Stimulated activated CD4-positive, alpha-beta T cell treated with anti-CD3 and anti-CD28 coated beads, Interleukin-2, amount 100 ng/mL, for 24 hours (primary cell): ENCODE measurements at places on chromosomes 3 and 15.

- DNase-seq = no peak
These were observed 247.8 kb downstream of the FAM43A start for GRCh38 chr3:194933465-194933864.

- no peak for DNase-seq
These were observed 78.8 kb downstream of the CMSS1 start for GRCh38 chr3:99896482-99896881.

DNA sequence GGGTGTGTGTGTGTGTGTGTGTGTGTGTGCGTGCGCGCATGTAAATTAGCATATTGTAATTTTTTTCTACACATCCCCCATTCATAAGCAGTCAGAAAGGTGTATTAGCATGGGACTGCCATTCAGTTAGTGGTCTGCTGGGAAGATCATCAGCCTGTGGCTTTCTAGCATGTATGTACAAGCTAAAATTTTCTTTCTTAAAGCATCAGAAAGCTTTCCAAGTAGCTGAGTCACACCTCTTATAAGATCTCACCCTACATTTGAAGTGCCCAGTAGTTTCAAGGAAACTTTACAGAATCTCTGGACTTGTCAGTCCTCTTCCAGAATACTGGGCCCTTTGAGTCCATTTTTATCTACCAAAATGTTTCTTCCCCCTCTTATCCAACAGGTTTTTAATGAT, 411.4 kb upstream of the TPRG1 start:
- DNase-seq = no peak

GRCh38 chr15:90042766-90043529, 41.8 kb downstream of the ZNF710 start:
- no peak for DNase-seq

GRCh38 chr3:121232309-121233225, 313.2 kb downstream of the POLQ start:
- no peak for DNase-seq
